Stimulated activated CD4-positive, alpha-beta T cell treated with anti-CD3 and anti-CD28 coated beads, TNF-alpha, amount 100 ng/mL, for 24 hours (primary cell): ENCODE measurements at places on chromosomes 11 and 22.

- DNase-seq, result no peak
Observed at GRCh38 chr11:88631497-88631896, 294.0 kb upstream of the CTSC start.

DNA sequence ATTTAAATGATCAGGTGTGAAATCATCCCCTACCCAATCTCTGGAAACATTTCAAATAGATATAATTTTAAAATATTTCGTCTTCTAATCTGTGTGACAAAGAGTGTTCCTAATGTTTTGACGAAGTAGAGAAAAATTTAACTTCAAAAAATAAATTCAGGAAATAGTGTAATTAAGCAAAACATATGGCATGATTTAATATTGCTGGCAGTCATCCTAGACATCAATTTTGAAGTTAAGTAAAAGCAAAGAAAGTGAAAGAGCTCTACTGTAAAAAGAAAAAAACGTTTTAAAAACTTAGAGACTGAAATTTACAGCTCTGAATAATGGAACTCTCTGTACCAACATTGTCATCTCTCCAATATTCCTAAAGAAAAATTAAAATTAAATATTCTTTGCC is 1062.3 kb downstream of the LRRC4C start:
- DNase-seq, result no peak

GRCh38 chr11:17631702-17632365 is 84.8 kb downstream of the OTOG start:
- DNase-seq, result no peak

- DNase-seq, result no peak
Observed at GRCh38 chr22:39383841-39384625, 15.5 kb upstream of the TAB1 start.

GRCh38 chr22:40432625-40433024 is 62.2 kb downstream of the SGSM3 start:
- no peak for DNase-seq

DNA sequence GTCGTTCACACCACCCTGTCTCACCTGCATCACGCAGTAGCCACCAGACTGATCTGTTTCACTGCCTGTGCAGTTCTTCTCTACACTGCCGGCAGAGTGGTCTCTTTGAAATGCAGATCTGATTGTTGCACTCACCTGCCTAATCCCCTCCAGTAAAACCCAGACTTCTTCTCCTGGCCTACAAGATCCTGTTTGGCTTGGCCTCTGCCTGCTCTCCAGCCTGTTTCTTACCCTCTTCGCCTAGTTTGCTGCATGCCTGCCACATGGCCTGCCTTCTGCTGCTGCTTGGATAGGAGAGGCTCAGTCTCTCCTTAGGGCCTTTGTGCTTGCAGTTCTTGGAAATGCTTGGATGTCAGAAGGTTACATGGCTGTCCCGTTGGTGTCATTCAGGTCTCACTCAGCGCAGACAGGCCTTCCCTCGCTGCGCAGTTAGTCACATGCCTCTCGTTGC is 42.0 kb downstream of the PACS1 start:
- no peak for DNase-seq

DNA sequence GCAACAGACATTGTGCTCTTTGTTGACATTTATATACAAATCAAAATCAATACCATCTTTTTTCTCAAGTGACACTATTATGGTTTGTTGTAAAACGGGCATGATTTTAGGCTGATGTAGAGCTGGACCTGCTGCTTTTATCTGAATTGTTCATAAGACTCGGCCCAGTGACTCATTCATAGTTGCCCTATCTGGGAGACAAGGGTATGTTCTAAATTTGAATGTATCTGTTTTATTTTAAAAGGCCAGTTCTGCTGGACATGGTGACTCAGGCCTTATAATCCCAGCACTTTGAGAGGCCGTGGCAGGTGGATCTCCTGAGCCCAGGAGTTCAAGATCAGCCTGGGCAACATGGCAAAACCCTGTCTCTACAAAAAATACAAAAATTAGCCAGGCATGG is 39.3 kb downstream of the CEP295 start:
- DNase-seq, result no peak
